Heart right ventricle (tissue), 16 donors: ENCODE measurements at places on chromosomes 3 and 15. TPM values are rescaled to one million over a fixed set of nuclear protein-coding genes. Genes with fewer than 3 reads are reported as not detected.
A peak's percentile ranks its signal among the peaks of the same experiment; 100 is the strongest.

SLC22A14 gene
- polyA plus RNA-seq = 0.37 TPM

DNA sequence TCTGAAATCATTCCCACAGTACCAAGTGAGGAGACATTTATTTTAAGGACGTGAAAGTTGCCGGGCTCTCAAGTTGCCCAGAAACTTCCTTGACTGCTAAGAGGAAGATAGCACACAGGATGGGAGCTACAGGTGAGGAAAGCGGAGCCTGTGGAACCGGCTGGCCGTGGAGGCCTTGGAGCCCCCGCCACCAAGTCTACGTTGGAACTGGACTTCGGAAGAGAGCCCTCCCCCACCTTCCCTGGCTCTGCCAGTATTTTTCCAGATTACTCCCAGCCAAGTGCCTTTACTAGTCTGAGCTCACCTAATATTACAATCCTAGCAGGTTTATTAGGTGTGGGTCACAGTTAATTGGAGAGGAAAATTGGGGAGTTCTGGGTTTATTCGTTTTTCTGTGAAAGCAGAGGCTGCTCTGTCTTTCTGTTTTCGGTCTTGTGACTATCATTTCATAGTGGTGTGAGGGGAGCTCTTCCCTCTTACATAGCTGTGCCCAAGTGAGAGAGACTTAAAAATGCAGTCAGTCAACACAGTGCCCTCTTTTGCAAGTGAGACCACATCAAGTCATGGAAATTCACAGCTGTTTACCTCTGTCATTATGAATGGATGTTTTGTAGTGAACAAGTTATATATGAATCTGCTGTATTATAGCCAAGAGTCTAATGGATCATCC is 6.8 kb downstream of the BOC start:
- H3K27ac ChIP-seq = no peak overlapping the region
- peaks cover 24% of the 10 kb centered on the region for H3K27me3 ChIP-seq
- no peak overlapping the region for H3K4me3 ChIP-seq
- no peak for DNase-seq
- H3K4me1 ChIP-seq = no peaks in the 10 kb centered on the region

CACNA2D2 gene
- polyA plus RNA-seq = 0.42 TPM

GRCh38 chr15:26892182-26892518 is 25.3 kb downstream of the GABRA5 start:
- H3K4me3 ChIP-seq = peak overlapping the region; percentile 32
- H3K4me1 ChIP-seq = no peaks in the 10 kb centered on the region
- no peak overlapping the region for H3K27ac ChIP-seq
- H3K27me3 ChIP-seq = no peaks in the 10 kb centered on the region
- H3K36me3 ChIP-seq = no peaks in the 10 kb centered on the region
- no peak for DNase-seq

ATP13A4 gene
- polyA plus RNA-seq = 0.01 TPM
